ENCODE measurements at places on chromosomes 16 and 17.

DNA sequence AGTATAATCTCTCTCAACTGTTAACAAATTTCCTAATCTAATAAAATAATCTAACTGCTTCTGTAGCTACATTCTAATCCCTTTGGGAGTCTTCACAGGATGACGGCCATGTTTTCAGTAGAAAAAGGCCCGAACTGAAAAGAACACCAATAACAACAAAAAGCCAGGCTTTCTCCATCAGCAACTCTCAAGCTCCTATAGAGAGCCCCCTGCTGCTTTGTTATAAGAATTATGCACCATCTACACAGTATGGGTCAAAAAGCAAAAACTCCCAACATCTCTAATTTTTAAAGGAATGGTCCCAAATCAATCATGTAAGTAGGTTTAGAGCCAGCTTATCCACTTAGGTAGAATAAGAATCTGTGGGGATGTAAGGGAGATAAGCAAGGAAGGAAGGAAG, 163.6 kb upstream of the C17orf78 start:
- no peak for DNase-seq

DNA sequence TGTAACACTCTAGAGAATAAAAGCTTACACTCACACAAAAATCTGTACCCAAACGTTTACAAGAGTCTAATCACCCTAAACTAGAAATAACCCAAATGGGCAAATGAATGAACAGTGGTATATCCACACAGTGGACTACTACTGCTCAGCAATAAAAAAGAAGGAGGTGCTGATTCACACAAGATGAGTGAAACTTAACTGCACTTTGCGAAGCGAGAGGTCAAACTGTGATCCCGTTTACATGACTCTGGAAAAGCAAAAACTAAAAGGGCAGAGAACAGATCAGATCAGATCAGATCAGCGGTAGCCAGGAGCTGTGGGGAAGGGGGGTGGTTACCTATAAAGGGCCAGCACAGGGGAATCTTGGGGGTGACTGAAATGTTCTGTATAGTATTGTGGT, 113.4 kb downstream of the TRIM37 start:
- no peak for DNase-seq

GRCh38 chr16:84340325-84341040, 27.9 kb upstream of the ATP2C2 start:
- DNase-seq, result no peak

DNA sequence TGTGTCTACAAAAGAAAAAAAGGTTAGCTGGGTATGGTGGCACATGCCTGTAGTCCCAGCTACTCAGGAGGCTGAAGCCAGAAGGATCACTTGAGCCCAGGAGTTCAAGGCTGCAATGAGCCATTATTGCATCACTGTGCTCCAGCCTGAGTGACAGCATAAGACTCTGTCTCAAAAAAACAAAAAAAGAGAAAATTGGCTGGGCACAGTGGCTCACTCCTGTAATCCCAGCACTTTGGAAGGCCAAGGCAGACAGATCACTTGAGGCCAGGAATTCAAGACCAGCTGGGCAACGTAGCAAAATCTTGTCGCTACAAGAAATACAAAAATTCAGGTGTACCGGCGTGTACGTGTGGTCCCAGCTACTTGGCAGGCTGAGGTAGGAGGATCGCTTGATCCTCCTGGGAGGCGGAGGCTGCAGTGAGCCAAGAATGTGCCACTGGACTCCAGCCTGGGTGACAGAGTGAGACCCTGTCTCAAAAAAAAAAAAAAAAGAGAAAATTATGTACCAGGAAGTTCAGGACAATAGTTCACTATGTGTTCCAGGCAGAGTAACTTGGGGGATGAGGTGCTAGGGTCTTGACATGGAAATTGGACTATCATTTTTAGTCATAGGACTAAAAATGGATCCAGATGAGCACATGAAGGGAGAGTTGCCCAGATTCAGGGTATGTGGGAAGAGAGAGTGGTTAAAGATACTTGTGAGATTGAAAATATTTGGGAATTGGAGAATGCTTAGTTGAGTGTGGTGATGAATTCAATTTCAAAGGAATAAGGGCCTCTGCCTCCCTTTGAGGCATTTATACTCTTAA, 11.0 kb downstream of the ALDH3A2 start:
- DNase-seq, result no peak

GRCh38 chr16:19555938-19556771, 652 bp downstream of the VPS35L start:
- DNase-seq, result no peak

DNA sequence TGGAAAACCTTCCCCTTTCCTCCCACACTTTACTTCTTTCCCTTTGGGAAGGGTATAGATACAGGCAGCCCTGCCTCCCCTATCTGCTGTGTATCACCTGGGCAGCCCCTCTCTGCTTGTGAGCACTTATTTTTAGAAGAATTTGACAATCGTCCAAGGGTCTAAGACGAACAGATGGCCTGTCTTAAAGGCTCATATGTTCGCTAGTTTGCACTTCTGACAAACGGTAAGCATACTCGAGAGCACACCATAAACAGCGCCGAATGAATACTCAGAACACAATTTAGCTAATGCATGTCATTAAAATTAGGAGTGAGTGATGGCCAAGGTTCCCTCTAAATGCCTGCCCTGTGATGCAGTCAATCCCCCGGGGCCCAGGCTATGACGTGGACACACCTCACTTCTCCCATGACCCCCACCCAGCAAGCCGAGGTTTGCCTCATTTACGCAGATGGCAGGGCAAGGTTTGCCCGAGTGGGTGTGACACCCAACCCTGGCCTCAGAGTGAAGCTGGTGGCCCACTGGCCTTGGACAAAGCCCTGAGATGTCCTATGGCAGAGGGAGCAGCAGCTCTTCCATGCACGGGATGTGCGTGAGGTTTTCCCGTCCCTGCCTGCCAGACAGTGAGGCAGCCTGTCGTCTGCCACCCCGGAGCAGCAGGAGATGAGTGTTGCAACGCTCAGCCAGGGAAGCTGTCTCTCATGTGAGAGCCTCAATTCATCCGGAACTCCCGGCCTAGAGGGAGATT, 125.2 kb downstream of the C16orf78 start:
- DNase-seq, result no peak

- no peak for DNase-seq
Observed at GRCh38 chr16:52408191-52408845, 138.6 kb downstream of the TOX3 start.

DNA sequence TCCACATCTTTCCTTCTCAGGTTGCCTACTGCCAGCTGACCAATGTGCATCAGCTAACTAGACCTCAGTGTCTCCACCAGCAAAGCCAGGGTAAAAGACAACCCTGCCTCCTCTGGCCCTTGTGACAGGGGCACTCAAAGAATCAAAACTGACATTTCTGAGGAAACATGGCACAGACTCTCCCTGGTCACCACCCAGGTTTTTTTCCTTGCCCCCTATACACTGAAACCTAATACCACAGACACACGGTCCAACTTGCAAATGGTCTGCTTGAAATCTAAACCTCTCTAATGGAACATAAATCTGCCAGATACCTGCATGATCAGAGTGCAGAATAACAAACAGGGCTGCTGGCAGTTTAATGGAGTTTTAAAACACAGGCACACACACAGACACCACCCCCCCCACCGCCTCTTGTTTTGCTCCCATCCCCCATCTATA, 19.5 kb upstream of the CORO6 start:
- no peak for DNase-seq

- DNase-seq, result no peak
Observed at GRCh38 chr16:57127037-57127763, 34.8 kb downstream of the CPNE2 start.

DNA sequence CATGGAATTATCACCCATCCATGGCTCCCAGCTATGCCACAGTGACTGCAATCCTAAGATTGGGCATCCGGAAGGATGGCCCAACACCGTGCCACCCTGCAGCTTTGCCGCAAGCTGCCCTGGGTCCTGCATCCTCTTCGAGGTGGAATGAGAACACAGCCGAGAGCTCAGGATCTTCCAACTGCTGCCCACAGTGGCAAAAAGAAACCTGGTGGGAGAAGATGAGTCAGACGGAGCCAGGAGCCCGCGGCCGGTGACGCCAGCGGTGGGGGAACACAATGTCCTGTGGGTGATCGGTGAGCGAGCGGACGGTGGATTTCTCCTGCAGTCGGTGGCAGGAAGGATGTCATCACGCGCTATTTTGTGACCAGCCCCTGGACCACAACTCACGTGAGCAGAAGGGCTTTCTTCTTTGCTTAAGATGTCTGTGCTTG, 20.1 kb downstream of the CD7 start:
- DNase-seq, result peak; percentile 64

- no peak for DNase-seq
Observed at GRCh38 chr16:64627781-64628180, 494.1 kb downstream of the CDH11 start.

DNA sequence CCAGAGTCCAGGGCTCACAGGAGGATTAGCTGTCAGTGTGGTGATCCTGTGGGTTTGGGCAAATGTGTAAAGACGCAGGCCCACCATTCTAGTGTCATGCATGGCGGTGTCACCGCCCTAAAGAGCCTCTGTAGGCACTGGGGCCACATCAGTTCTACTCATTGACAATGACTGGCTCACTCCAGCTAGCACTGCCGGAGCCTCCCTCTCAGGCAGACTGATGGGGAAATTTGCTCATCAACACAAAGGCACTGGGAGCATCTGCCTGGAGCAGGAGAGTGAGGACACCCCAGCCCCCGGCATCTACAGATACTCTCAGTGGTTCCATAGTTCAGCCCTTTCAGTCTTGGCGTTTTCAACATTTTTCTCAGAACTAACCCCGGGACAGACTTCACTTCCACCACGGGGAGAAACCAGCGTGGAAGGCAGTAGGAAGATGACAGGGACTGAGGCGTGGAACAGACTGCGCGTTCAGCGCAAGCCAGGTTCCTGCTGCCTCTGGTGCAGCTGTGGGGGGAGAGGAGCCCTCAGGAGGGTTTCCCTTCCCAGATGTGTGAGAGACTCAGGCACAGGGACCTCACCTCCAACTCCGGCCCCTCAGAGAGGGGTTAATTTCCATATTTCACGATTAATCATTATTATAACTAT, 256.6 kb downstream of the RBFOX3 start:
- no peak for DNase-seq

GRCh38 chr16:58049232-58050185, 24.0 kb downstream of the MMP15 start:
- no peak for DNase-seq

- no peak for DNase-seq
Observed at GRCh38 chr17:55303701-55304145, 39.0 kb downstream of the HLF start.

- DNase-seq, result no peak
Observed at GRCh38 chr17:21378553-21378952, 2.4 kb downstream of the KCNJ12 start.

- no peak for DNase-seq
Observed at GRCh38 chr16:67766291-67766690, 40.1 kb downstream of the RANBP10 start.

GRCh38 chr16:86870380-86870779, 292.0 kb downstream of the FOXL1 start:
- DNase-seq, result no peak

- no peak for DNase-seq
Observed at GRCh38 chr17:4449736-4450135, 16.0 kb downstream of the SPNS3 start.

DNA sequence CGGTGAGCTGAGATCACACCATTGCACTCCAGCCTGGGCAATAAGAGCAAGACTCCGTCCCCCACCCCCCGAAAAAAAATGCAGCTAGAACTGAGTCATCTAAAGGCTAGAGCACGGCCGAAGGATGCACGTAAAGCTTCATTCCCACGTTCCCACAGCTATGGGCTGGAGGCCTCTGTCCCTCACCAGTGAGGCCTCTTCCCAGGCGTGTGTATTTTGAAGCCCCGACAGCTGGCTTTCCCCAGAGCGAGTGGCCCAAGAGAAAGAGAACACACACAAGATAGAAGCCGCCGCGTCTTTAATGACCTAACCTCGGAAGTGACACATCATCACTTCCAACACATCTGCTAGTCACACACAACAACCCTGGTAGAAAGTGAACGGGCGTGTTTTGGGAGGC, 6.6 kb upstream of the KCTD5 start:
- no peak for DNase-seq

DNA sequence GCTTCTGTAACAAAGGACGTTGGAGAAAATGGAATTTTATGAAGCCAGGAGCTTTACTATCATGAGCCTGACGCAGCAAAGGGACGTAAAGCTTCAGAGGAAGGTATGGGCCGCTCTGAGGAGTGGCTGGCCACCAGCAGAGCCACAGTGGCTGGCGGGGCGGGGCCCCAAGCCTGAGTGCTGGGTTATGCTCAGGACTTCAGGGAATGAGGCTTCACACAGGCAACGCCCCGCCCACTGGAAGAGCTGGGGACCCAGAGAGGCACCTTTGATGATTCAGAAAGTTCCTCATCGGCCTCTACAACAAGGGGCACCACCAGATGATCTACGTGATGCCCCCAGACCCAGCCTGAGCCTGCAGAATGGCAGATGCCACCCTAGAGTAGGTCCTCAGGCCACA, 8.8 kb downstream of the NOB1 start:
- no peak for DNase-seq

DNA sequence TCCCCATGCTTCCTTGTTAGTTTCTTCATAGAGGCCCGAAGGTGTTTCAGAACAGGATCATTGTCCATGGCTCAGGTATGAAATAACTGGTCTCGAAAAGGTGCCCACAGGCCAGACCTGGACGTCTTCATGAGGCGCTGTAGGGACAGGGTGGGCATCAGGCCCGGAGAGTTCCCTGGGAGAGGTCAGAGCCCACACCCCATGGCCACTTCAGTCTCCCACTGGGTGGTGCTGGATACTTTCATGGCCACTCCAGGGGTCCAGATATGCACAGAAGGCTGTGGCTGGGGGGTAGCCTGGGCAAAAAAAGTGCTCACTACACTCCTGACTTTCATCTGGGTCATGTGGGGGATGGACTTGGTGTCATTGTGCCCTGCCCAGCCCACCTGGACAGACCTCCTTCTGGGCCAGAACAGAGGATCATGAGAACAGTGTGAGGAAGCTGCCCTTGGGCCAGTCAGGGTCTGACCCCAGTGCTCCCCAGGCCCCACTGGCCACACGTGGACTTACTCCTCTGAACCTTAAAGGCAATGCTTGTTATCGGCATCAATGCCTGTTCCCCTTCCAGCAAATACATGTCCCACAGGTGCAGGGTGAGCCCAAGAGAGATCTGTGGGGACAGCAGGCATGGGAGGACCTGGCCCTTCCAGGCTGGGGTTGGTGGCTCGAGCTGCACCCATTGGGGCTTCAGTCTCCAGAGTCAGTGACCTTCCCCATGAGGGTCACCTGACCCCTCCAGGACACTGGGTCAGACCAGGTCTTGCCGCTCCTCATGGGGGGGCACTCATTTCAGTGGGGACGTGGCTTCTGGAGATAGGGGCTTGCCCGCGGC, 36.9 kb downstream of the LGALS9 start:
- DNase-seq, result no peak
